Renal pelvis (tissue), 12 donors: ENCODE measurements at places on chromosomes 5 and 9. TPM values are rescaled to one million over a fixed set of nuclear protein-coding genes. Genes with fewer than 3 reads are reported as not detected.

DNA sequence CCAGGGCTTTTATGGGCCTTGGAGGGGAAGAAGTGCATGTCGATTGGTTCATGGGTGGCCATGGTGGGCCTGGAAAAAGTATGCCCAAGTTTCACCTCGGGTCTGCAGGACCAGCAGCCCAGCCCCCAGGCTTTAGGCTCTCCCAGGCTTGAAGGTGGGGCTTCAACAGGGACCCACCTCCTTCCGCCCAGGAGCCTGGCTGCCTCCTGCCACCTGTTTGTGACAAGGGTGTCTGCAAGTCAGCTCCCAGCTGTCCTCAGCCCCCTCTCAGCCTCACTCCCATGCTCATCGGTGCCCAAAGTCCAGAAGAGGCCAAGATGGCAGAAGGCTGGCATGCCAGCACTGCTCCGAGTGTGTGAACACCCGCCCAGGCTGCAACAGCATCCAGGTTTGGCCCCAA is 1063.2 kb upstream of the ACO1 start:
- DNase-seq = no peak

- no peak for DNase-seq
Observed at GRCh38 chr5:168092209-168093185, 198.9 kb upstream of the WWC1 start.

DNA sequence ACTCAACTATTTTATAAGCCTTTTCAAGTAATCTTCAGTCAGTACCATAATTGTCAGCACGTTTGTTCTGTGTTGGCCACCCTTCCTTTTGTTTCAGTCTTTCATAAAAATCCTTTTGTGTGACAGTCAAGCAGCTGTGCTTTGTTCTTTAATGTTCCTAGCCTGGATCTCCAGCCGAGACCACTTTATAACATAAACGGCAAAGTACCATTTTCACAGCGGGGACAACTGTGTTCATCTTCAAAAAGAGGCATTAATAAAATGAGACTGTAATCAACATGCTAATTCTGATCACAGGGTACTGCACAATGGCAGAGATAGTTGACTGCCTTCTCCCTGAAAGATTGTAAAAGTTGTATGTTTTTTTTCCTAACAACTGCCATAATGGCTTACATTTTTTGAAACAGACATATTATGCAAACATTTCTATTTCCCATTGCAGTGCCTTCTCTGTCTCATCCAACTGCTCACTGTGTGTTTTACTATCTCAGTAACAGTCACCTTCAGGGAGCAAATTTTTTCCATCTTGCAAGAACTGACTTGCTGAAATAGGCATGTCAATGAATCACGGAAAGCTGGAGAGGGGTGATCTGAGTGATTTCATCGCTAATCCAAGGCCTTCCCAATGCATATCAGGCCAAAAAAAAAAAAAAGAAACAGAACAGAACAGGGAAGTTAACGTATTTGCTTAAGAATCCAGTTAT is 828.5 kb upstream of the DMAC1 start:
- DNase-seq = no peak

- no peak for DNase-seq
Observed at GRCh38 chr9:93112116-93112863, 16.3 kb downstream of the CARD19 start.

- no peak for DNase-seq
Observed at GRCh38 chr9:106387965-106388364, 475.0 kb upstream of the ZNF462 start.

DNA sequence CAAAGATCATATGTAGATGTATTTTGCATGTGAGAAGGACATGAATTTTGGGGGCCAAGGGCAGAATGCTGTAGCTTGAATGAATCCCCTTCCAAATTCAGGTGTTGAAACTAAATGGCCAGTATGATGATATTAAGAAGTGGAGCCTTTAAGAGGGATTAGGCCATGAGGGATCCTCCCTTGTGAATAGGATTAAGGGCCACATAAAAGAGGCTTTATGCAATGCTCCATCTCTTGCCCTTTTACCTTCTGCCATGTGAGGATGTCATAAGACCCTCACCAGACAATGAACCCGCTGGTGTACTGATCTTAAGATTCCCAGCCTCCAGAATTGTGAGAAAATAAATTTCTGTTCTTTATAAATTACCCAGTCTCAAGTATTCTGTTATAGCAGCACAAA is 206.1 kb downstream of the YTHDC2 start:
- no peak for DNase-seq

DNA sequence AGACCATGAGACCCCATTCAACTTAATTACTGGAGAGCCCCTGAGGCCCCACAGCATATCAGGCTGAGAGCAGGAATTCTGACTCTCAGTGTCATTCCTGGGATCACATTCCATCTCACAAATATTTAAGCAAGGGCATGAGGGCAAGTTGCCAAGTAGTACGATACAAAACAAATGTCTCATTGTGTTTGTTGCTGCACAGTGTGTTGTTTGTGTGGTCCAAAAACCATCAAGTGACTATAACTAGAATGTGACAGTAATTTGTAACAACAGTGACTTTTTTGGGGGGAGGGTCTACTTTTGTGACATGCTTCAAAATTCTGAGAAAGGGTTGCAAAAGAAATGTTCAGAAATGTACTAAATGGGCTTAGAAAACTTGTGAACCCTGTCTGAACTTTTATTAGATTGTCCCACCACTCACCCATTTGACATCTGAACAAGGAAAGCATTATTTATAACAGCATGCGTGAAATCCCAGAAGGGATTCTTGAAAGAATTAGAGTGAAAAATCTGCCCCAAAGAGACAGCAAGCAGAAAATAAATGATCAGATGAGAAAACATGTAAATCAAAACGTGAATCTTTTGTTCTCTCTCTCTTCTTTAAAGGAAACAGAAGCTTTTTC is 347.0 kb downstream of the NTRK2 start:
- DNase-seq = peak; percentile 77

- no peak for DNase-seq
Observed at GRCh38 chr5:881551-881935, 11.1 kb downstream of the BRD9 start.

DNA sequence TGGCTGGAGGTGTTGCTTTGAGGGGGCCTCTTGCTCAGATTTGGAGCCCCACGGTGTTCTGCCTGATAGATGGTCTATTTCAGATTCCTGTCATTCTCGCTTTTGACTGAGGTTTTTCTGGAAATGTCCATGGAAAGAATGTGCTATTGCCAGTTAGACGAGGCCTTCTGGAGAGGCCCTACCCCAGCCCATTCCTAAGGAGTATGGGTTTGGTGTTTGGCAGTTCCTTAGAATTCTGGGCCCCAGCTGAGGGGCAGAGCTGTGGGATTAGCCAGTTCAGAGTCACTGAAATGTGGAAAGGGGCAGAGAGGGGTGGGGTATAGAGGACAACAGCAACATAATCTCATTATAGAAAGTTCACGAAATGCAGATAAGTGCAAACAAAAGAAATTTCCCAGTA is 50.5 kb downstream of the GALNT10 start:
- no peak for DNase-seq

DNA sequence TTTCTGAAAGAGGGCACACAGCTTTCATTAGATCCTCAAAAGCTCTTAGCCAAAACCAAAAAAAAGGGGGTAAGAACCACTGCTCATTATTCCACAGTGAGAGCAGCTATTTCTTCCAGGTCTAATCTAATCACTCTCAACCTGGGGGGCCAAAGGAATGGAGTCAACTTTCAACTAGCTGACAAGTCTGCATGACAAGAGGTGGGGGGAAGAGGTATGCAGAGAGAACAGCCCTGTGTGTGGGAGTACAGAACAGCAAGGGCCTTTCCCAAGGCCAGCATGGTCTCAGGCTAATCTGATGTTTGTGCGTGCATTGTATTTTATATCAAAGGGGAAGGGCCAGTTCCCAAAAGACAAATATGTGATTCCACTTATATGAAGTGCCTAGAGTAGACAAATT is 36.9 kb upstream of the PIP5K1B start:
- DNase-seq = no peak

- no peak for DNase-seq
Observed at GRCh38 chr9:95494416-95495371, 22.1 kb downstream of the PTCH1 start.

- no peak for DNase-seq
Observed at GRCh38 chr5:156543348-156544145, 216.6 kb downstream of the SGCD start.

The RGS3 gene
- 43.3 TPM for polyA plus RNA-seq

The WNT8A gene
- 0.12 TPM for polyA plus RNA-seq

The FBLL1 gene
- 0.90 TPM for polyA plus RNA-seq

The BHMT gene
- 287 TPM for polyA plus RNA-seq
